ENCODE measurements at places on chromosomes 6 and 20.

DNA sequence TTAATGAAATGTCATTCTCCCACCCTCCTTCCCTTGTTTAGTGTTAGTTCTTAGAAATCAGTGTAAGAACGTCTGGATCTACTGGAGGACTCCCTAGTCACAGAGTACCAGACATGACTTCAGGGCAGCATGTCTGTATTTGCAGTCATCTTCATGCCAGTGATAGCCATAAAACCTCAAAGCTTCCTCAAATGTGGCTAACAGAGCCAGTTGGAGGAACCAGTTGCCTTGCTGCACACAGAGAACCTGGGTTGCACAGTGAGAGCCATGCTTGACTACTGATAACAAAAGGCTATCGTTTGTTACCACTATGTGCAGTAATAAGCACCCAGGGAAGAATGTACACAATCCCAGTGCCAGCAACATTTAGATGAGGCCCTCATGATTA, 20.1 kb downstream of the NT5E start:
- no peak for DNase-seq

DNA sequence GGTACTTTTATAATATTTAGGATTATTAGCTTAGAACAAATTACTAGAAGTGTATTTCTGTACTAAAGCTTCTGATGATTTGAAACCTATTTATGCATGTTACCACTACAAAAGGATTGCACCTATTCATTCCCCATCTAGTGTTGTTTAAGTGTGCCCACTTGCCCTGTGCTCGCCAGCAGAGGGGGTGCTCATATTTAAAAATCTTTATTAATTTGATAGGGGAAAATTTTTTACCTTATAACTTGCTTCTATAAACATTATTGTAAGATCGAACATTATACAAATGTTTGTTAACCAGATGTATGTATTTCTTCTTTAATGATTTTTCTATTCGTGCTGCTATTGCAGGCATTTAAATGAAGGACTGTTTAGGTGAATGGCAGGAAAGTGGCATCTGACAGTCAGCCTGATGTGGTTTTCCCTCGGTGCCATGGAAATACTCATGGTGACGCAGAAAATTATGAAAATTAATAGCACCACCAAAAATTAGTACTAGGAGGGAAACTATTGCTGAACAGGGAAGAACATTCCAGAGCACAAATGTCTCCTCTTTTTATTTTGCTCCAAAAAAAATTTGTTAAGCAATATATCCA, 44.1 kb upstream of the FNDC1 start:
- no peak for DNase-seq

GRCh38 chr6:3693831-3694230, 57.7 kb downstream of the PXDC1 start:
- DNase-seq = no peak

GRCh38 chr6:154555073-154555677, 44.7 kb upstream of the CNKSR3 start:
- DNase-seq = no peak

- DNase-seq = no peak
Observed at GRCh38 chr6:110786271-110786670, 29.0 kb downstream of the CDK19 start.

DNA sequence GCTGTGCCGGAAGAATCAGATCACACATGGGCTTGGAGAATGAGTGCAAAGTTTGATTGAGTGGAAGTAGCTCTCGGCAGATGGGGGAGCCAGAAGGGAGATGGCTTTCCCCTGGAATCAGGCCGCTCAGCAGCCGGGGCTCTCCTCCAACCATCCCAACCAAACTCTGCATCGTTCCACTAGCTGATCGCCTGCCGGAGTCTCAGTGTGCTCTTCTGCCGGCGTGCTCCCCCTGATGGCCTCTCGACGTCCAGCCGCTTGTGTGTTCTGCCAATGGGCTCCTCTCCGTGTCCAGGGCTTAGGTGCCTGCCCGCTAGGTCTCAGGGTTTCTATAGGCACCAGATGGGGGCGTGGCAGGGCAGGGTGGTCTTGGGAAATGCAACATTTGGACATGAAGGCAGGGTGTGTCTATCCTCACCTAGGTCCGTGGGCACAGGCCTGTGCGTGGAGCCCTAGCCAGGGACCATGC, 4.9 kb upstream of the BIRC7 start:
- DNase-seq = peak; percentile 78

- DNase-seq = peak; percentile 14
Observed at GRCh38 chr6:150907383-150907782, 41.9 kb downstream of the MTHFD1L start.

DNA sequence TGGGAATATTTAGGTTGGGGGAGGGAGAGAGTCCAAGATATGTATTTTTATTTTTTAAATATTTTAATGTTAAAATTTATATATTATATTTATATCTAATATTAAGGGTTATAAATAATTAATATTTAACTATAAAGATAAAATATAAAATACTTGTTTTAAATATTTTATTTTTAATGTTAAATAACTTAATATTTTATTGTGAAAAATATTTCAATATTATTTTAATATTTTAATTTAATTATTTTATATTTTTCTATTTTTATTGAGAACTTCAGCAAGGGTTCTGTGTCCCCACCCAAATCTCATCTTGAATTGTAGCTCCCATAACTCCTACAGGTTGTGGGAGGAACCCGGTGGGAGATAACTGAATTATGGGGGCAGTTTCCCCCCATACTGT, 34.0 kb downstream of the PERP start:
- no peak for DNase-seq

DNA sequence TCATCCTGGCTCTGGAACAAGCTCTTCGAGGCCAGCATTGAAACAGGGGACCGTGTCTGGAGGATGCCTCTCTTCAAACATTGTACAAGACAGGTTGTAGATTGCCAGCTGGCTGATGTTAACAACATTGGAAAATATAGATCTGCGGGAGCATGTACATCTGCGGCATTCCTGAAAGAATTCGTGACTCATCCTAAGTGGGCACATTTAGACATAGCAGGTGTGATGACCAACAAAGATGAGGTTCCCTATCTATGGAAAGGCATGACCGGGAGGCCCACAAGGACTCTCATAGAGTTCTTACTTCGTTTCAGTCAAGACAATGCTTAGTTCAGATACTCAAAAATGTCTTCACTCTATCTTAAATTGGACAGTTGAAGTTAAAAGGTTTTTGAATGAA, 3.6 kb upstream of the CDKN1A start:
- DNase-seq = no peak

DNA sequence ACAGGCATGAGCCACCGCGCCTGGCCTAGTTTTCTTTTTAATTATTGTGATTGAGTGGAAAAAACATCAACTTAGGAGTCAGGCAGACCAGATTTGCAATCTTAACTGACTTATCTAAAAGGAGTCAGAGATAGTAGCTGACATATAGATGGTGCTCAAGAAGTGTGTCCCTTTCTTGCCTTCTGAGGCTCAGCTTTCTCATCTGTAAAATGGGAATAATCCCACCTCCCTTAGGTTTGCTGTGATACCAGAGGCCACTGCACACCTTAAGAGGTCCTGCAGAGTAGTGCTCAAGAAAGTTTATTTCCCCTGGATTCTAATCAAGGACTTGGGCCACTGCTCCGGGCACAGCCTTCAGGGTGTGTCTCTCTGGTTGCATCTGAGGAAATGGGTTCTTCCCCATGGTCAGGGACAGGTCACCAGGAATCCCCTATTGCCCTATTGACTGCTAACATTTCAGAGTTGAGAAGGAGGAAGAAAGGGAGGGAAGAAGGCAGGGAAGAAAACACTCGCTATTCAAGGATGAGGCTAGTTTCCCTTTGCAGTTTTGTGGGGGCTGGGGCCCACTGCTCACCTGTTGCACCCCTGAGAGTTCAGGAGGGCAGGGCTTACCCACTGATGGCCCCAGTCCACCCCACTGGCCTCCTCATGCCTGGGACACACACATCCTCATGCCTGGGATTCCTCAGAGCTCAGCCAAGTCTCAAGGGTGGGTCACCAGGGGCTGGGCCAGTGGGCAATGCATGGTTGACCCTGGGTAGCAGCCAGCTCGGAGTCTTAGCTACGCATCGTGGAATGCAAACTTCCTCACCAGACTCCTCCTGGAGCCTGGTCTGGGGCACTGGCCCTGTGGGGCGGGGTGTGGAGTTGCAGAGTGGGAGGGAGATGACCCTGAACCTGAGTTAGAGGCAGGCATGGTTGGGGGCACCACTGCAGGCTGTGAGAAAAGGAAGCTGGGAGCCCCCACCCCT, 21.2 kb downstream of the C6orf132 start:
- no peak for DNase-seq

DNA sequence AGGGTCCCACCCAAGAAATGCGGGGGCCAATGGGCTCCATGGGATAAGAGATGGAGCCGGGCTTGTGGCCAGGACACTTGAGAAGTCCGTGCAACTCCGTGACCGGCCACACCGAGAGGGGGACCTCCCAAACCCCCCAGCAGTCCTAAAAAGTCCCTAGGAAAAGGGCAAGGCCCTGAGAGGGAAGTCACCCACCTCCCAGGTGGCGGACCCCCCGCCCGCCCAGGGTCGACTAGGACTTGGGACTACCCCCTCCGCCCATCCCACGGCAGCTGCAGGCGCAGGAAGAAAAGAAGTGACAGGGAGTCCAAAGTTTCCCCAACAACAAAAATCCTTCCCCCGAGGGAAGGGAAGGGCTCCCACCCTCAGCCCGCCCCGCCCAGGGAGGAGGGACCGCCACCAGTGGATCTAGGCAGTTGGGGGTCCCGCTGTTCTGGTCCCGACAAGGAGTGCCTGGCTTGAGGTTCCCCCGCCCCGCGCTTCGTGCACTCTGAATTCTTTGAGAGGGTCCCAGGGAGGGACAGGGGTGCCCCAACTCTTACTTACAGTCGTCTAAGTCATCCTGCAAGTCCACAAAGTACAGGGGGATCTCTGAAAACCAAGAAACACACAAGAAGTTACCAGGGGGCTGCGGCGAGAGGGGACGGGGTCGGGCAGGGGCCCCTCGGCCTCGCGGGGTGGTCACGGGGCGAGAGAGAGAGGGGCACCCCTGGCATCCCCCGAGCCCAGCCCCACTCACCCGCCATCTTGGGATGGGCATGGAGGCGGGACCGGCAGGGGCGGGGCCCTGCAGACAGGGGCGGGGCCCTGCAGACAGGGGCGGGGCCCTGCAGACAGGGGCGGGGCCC, 611 bp upstream of the RAB22A start:
- DNase-seq = peak; percentile 87

DNA sequence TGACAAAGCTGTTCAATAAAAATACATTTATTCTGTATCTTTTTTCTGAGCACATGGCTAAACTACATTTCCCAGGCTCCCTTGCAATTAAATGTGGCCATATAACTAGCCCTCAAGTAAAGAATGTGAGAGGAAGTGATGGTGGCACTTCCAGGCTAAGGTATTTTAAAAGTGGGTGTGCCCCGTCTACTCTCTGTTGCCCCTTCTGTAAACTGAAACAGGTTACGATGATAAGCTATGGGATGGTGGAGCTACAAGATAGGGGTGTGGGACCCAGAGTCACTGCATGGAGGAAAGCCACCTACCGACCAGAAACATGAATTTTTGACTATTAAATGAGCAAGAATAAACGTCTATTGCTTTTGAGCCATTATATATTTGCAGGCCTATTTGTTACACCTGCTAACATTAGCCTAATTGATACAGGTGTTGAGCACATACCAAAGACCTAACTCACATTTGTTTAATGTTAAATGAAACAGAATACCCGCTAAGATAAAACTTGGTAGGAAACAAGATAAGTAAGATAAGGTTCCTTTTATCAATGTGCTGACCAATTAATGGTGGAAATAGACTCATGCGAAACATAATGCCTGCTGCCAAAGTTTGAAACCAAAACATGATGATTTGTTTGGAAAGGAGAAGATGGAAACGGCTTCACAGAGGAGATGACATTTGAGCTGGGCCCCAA, 3.1 kb downstream of the FYN start:
- DNase-seq = no peak

DNA sequence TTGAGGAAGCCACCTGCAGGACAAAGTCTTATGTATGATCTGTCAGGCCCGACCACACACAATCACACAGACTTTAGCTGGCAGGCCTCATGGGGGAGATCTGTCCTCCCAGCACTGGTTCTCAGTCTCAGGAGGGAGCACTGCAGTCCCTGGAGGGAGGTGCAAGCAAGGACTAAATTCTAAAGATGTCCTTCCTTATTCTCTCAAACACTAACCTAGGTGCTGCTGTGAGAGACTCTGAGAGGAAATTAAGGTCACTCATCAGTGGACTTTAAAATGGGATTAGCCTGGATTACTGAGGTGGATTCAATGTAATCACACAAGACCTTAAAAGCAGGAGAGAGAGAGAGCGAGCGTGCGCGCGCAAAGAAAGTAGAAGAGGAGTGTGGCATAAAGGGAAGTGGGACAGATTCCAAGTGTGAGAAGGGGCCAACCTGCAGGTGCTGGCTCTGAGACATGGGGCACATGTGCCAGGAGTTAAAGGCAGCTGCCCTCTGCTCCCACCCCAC, 14.3 kb downstream of the GLO1 start:
- DNase-seq = no peak

DNA sequence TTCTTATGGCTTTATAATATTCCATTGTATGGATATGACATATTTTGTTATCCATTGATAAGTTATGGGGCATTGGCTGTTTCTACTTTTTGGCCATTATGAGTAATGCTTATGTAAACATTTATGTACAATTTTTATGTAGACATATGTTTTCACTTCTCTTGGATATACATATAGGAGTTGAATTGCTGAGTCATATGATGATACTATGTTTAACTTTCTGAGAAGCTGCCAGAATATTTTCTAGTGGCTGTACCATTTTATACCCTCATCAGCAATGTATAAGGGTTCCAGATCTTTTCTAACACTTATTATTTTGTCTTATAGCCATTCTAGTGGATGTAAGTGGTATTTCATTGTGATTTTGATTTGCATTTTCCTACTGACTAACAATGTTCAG, 23.1 kb downstream of the OTOR start:
- DNase-seq = no peak

DNA sequence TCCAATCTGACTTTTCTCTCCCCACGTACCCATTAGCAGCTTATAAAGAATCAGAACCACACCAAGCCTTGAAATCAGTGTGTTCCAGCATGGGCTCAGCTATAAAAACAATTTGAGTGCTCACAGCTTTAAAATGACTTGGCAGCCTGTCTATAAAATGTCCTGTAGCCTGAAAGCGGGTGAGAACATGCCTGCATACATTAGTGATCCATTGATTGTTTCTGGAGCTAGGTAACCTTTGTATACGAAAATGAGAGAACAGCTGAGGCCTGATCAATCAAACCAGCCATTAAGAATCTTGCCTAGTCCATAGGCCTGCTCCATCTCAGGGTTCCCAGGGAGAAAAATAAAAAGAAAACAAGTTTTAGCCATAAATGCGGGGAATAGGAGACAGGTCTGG, 245.8 kb upstream of the SULF2 start:
- no peak for DNase-seq

- no peak for DNase-seq
Observed at GRCh38 chr20:21703717-21704407, 1.6 kb upstream of the PAX1 start.
